Pons (tissue), 1 donor: ENCODE measurements at places on chromosomes 4 and X.

DNA sequence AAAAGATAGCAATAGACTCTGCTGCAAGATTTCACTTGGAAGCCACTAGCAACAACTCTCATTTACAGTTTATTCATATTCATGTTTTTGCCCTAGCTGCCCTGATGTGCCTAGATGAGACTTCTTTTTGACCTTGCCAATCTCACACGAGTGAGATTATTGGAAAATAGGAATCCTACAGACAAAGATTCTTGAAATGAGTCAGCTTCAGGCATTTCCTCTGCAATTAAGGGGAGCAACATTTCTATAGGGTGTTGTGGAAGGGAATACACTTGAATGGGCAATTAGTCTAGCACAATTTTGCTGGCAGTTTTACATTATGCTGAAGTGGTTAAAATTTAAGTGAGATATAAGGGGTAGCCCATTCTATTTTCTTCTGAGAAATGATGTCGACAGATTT, 217.0 kb upstream of the FAT4 start:
- DNase-seq, result no peak

DNA sequence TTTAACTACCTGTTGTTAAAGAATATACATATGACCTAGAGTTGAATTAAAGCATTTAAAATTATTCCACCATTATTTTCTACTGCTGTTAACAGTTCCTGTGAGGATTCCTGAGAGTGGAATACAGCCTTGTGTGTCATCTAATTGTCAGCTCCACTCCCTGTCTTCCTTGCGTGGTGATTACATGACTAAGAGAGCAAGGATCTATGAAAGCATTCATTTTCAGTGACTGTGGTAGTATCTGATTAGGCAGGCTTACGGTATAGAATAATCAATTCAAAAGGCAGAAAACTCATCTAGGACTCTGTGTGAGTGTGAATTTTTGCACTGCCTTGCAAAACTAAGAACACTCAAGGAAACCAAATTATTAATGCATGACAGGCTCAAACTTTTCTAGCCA, 577.8 kb downstream of the SH3BGRL start:
- DNase-seq, result no peak

DNA sequence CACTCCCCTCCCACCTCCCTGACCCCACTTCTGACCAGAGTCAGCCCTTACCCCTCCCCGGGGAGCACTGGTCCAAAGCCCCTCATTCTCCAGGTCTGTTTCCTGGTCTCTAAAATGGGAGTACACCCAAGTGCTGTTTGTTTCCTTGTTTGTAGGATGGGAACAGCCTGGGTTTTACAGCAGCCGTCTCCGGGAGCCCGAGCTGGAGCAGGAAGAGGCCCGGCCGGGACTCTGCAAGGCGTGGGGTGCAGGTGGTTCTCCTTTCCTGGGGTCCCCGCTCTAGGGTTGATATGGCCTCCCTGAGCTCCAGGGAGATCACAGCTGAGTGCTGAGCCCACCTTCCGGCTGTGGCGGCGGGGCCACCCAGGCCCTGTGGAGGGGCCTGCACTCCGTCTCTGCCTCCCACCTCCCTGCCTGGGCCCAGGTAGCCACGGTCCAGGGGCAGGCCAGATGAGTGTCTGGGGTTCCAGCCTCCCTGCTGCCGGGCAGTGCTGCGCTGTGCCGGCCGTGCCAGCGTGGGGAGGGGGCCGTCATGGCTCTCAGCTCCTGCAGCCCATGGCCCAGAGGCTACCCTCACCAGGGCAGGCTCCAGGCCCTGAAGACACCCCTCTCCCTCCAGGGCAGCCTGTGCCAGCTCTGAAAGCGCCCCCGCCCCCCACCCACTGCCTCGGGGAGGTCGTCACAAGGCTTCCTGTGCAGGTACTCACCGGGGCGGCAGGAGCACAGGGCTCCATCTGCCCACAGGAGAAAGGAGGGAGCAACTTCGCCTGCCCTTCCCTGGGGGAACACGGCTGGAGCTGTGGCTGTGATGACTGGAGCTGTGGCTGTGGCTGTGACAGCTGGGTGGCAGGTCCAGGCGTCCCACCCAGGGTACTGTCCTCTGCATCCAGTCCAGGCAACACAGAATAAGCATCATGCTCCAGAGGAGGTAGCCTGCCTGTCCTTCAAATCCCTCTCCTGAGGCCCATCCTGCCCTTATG, 98.8 kb downstream of the ADRA2C start:
- no peak for DNase-seq

DNA sequence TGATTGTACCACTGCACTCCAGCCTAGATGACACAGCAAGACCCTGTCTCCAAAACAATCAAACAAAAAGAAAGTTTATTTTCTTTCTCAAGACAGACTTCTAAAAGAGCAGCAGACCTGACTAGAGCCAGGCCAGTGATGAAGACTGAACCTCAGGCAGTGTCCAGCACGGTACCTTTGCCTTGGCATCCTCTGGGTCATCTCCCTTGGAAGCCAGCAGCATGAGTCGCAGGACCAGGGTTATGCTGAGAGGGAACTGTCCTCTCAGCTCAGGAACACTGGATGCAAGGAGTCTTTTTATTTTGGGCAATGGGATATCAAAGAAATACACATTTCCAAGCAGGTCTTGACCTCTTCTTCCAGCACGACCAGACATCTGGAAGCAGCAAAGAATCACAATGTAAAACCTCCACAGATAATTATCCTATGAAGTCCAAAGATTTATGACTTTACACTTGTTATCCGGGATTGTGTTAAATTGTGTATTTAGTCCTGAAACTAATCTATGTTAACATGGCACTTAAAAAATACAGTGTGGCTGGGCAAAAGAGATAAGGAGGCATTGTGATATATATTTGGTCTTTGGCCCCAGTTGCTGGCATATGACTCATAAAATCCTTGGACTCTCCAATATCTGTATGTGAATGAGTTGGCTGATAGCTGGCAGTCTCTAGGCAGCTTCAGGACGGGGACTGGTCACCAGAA, 66.0 kb upstream of the DDX60 start:
- DNase-seq, result no peak

DNA sequence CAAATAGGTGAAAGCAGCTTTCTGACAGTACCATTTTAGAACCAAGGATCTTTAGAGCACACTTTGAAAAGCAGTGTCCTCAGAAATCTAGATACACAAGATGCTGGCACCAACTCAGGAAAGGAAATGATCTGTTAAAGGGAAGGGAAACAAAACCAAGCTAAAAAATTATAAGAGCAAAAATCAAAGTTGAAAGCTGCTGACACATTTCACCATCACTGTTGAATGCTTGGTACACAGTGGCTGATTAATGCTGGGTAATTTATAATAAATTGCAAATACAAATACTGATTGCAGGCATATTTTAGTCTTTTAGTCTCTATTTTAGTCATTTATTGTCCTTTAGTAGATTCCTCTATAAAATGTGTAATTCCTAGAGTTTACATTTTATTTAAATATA, 1540.1 kb upstream of the PCDH10 start:
- no peak for DNase-seq

- DNase-seq, result no peak
Measured at GRCh38 chr4:181151856-181152255, 1091.3 kb upstream of the TENM3 start.

DNA sequence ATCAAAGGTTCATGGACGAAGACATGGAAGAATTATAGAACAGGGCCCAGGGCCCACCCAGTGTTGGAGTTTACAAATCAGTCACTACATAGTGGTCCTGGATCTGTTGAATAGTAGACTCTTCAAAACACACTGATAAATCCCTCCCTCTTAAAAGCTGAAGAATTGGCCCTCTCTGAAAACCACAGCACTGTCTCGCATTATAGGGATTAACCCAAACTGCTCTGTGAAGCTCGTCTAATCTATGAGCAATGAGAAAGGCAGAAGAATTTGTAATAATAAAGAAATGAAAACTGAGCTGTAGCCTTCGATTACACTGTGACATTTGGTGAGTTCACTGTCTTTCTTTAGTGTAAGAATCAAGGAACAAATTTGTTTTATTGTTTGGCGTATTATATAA, 92.5 kb upstream of the ZFP42 start:
- no peak for DNase-seq

DNA sequence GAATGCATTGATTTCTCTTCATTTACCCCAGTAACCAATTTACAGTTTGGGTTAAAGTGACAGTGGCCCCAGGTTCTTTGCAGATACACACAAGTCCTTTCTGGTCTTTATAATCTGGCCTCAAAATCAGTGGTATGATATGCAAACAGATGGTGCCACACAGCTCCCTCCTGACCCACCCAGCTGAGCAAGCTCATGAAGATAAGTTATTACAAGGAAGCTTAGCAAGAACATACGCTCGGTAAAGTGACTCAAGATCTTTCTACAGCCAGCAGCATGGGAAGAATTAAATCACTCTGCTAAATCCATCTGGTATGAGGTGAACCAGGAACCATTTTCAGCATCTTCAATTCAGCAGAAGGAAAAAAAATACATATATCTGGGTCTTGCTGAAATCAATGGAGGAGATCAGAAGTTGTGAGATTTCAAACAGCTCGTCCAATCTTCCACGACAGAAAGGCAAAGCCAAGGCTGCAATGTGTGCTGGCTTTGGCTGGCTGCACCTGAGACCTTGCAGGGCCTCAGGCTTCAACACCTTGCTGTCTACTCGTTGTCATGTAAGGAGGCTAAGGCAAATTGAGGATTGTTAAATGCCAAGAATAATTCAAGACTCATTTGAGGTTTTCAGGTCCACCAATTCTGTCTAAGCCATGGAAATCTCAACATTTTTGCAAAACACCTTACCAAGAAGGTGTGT, 28.2 kb downstream of the SEL1L3 start:
- no peak for DNase-seq

DNA sequence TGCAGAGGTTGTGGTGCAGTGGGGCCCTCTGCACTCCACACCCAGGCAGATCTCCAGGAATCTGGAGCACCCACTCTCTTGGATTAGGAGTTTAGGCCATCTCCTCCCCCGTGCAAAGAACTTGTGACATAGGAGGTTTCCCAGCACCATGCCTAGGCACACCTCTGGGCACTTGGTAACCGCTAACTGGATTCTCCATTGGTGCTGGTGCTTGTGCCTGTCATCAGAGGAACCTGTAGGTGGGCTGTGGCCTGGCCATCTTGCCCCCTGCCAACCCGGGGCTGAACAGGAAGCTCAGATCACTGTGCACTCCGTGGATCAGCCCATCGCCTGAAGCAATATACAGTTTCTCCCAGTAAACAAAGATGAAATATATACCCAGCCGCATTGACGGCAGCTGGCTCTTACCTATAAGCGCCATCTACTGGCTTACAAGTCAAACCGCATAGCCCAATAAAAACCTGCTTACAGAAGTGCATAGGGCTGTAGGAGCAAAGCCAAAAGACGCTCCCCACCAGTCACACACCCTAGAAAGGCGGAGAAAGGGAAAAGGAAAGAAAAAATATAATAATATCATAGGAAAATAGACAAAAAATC, 19.1 kb upstream of the TEX13B start:
- DNase-seq, result no peak

DNA sequence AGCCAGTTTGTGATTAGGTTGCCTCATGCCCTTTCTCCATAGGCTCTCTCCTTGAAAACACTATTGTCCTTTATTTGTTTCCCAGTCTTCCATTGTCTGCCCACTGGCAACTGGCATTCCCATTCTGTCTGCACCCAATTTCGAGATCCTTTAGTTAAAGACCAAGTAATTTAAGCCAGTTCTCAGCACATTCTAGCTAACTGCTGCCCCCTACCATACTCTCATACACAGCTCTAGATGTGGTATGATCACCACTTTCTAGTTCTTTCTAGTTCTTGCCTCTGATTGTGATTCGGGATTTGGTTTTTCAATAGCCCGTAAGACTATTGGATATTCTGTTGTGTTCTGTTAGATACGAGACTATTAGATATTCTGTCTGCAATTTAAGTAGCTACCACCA, 135.8 kb upstream of the TRPC5 start:
- no peak for DNase-seq

- DNase-seq, result no peak
Measured at GRCh38 chr4:100826808-100827548, 309.2 kb upstream of the EMCN start.

- no peak for DNase-seq
Measured at GRCh38 chr4:6878451-6879059, 31.1 kb upstream of the TBC1D14 start.

DNA sequence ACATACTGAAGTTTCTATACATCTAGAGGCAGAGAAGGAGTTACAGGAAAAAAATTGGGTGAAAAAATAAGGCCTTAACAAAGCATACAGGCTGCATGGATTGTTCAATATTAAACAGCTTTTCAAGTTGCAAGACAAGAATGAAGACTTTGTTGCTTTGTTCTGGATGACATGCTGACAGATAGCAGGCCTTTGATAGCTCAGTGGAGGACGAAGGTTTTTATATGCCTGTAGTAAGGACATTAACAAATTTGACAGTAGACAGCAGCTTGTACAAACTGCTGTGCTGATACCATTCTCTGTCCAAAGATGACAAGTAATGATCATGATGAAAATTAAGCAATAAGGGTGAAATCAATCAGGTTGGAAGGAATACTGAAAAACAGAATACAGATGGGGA, 309.9 kb downstream of the NKX6-1 start:
- DNase-seq, result no peak

- DNase-seq, result peak; percentile 29
Measured at GRCh38 chrX:53435997-53436396, 1.8 kb upstream of the HSD17B10 start.

GRCh38 chr4:140004549-140004895, 149.5 kb downstream of the MAML3 start:
- peak; percentile 52 for DNase-seq

DNA sequence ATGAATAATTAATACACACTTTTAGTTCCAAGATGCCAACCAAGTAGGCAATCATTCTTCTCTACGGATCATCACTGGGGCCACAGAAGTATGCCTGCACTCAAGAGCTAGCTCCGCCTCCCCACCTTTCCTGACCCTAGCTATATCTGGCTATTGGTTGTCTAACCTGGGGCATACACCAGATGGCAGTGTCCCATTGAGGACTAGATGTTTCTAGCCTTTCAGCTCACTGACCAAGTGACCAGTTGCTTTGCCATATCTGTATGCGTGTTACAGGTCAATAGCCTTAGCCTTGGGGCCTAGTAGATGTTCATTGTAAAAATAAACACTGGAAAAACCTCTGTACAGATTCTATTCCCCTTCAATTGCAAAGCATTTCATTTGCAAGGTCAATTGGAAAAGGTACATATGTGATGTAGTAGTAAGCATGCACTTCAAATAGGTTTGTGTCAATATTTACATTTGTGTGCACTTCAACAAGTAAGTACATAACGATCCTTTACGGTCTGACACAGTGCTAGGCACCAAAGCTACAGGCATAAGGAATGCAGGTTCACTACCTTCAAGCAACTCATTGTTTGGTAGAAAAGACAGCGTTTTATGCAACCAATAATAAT, 521.7 kb downstream of the PPARGC1A start:
- no peak for DNase-seq

DNA sequence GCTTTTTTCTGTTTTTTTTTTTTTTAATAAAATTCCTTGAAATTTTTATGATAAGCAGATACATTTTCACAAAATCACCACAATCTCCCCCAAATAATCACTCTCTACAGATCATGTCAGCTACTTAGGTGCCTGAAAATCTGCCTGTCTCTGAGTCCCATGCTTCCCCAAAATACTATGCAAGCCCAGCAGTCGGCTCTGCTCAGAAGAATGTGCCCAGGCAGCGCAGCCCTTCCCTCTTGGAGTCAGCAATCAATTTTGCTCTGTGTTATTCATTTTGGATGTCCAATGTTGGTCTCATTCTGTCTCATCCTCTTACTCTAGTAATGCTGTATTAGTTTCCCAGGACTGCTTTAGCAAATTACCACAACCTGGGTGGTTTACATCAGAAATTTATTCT, 24.9 kb upstream of the C1QTNF7 start:
- peak; percentile 14 for DNase-seq
